ENCODE measurements at places on chromosomes 12 and 14. TPM values are rescaled to one million over a fixed set of nuclear protein-coding genes. Genes with fewer than 3 reads are reported as not detected.

P3H3 gene
- 2.8 TPM for total RNA-seq

KLRB1 gene
- not detected for total RNA-seq

C12orf43 gene
- total RNA-seq = 9.1 TPM

PELI2 gene
- 1.8 TPM for total RNA-seq

CACNA2D4 gene
- 3.1 TPM for total RNA-seq

DNA sequence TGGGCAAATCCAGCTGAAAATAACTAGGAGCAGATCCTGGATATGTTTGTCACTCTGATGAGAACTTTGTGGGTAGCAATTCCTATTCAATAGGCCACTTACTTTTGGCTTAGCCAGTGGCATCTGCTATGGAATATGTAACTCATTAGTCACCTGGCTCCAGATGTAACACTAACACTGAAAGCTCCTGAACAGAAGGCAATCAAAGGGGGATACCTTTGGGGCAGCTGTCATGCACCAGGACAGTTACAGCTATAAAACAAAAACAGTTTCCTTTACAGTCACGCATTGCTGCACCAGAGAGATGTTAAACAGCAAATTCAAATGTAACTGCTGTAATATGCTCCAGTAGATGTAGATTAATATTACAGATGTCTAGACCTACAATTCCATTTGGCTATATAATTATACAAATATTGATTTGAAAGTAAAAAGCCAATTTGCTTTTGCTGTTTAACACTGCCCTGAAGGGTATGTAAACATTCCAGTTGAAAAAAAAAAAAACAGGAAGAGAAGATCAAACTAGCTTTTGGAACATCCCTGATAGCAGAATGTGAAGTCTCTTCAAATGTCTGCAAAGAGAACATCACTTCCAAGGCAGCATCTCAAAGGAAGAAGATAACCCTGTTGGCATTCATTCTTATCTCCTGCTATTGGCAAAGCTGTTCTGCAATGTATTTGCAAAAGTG, 18.4 kb downstream of the RACGAP1 start:
- no peak overlapping the region for H3K4me3 ChIP-seq
- H3K36me3 ChIP-seq = no peaks in the 10 kb centered on the region
- no peaks in the 10 kb centered on the region for H3K27me3 ChIP-seq
- no peak for DNase-seq
- H3K4me1 ChIP-seq = no peaks in the 10 kb centered on the region

- H3K4me3 ChIP-seq = no peak overlapping the region
- DNase-seq = no peak
- no peaks in the 10 kb centered on the region for H3K36me3 ChIP-seq
- H3K27ac ChIP-seq = no peak overlapping the region
- H3K4me1 ChIP-seq = no peaks in the 10 kb centered on the region
Observed at GRCh38 chr12:15520083-15520482, 197.8 kb downstream of the PTPRO start.

GRCh38 chr12:90854136-90854689, 100.8 kb downstream of the CCER1 start:
- no peaks in the 10 kb centered on the region for H3K36me3 ChIP-seq
- no peaks in the 10 kb centered on the region for H3K4me1 ChIP-seq
- no peak overlapping the region for H3K27ac ChIP-seq

GRCh38 chr14:100536721-100537445, 50.3 kb downstream of the BEGAIN start:
- no peaks in the 10 kb centered on the region for H3K4me1 ChIP-seq
- no peak for DNase-seq
- no peak overlapping the region for H3K4me3 ChIP-seq
- no peaks in the 10 kb centered on the region for H3K27me3 ChIP-seq

DNA sequence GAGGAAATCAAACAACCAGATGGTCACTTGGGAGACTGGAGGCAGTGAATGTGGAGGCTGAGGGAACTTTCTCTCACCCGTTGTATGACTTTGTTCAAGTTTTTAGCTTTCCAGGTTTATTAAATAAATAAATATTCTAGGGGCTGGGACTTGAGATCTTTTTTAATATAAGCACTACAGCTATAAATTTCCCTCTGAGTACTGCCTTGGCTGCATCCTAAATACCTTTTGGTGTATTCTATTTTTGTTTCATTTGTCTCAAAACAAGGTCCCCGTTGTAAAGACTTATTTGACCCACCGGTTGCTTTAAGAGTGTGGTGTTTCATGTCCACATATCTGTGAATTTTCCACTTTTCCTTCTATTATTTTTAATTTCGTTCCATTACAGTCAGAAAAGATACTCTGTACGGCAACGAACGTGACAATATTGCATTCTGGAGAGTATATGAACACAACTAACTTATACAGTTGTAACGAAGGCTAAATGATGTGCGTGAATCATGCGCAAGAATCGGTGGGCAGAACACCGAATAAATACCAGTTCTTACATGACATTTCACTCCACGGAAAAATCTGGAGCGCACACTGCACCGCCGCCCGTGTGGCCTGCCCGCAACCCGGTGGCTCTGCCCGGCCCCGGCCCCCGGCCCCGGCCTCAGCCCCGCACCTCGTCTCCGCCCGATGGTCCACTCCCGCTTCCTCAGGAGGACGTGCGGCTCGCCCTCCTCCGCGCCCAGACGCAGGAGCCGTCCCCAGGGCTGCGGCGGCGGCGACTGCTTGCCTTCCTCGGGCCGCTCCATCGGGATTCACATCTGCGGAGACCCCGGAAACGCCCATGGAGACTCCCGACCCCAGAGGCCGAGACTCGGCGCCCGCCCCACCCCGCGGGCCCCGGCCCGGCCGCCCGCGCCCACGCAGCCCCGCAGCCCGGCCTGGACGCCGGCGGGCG, 602 bp downstream of the CHFR start:
- H3K36me3 ChIP-seq = peaks cover 37% of the 10 kb centered on the region
- peak overlapping the region; percentile 96 for H3K27ac ChIP-seq
- peak overlapping the region; percentile 82 for H3K4me3 ChIP-seq
- no peak for DNase-seq
- H3K27me3 ChIP-seq = no peaks in the 10 kb centered on the region
- no peaks in the 10 kb centered on the region for H3K4me1 ChIP-seq

- peak overlapping the region; percentile 0 for H3K27ac ChIP-seq
- peak overlapping the region; percentile 5 for H3K4me3 ChIP-seq
- H3K4me1 ChIP-seq = peaks cover 16% of the 10 kb centered on the region
- H3K27me3 ChIP-seq = no peaks in the 10 kb centered on the region
- DNase-seq = no peak
Observed at GRCh38 chr14:67269298-67270060, 28.2 kb downstream of the PALS1 start.

DNA sequence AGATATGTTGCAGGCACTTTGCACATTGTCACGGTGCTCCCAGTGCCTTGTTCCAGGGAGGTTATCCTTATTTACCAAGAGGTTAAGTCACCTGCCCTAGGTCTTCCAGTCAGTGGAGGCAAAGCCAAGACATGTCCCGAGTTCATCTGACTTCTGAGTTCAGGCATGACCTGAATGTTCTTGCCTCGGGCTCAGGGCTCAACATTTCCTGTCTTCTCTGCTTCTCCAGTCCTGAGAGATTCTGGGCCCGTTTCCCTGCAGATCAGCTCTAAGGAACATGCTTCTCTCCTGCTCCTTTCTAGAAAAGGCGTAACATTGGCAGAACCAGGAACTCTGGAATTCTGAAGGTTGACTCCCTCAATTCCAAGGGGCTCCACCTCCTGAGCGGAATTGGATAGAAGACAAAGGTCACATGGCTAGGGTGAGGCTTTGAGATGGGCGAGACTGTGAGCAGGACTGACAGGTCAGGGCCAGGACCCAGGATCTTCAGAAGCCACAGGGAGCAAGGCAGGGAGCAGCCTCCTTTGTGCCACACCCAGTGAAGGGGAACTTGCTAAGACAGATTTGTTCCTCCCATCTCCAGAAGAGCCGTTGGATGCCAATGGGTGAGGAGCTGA, 19.9 kb downstream of the BDKRB2 start:
- peaks cover 73% of the 10 kb centered on the region for H3K4me1 ChIP-seq
- no peak overlapping the region for H3K4me3 ChIP-seq
- H3K27me3 ChIP-seq = no peaks in the 10 kb centered on the region
- H3K27ac ChIP-seq = peak overlapping the region; percentile 89
- DNase-seq = no peak

- no peak for DNase-seq
- no peaks in the 10 kb centered on the region for H3K27me3 ChIP-seq
- H3K4me1 ChIP-seq = no peaks in the 10 kb centered on the region
- no peak overlapping the region for H3K27ac ChIP-seq
Observed at GRCh38 chr14:104363891-104364760, 215.4 kb upstream of the C14orf180 start.

GRCh38 chr12:80356097-80356496, 87.9 kb upstream of the PTPRQ start:
- no peaks in the 10 kb centered on the region for H3K27me3 ChIP-seq
- H3K27ac ChIP-seq = no peak overlapping the region
- no peak overlapping the region for H3K4me3 ChIP-seq
- no peaks in the 10 kb centered on the region for H3K4me1 ChIP-seq

GRCh38 chr14:20427231-20428009, 8.5 kb downstream of the KLHL33 start:
- no peak overlapping the region for H3K27ac ChIP-seq
- H3K36me3 ChIP-seq = no peaks in the 10 kb centered on the region
- DNase-seq = no peak
- H3K4me3 ChIP-seq = no peak overlapping the region
- no peaks in the 10 kb centered on the region for H3K27me3 ChIP-seq
- H3K4me1 ChIP-seq = no peaks in the 10 kb centered on the region

GRCh38 chr12:119803381-119803791, 73.7 kb downstream of the CIT start:
- H3K4me1 ChIP-seq = no peaks in the 10 kb centered on the region
- H3K4me3 ChIP-seq = peak overlapping the region; percentile 51
- no peaks in the 10 kb centered on the region for H3K27me3 ChIP-seq
- DNase-seq = no peak

DNA sequence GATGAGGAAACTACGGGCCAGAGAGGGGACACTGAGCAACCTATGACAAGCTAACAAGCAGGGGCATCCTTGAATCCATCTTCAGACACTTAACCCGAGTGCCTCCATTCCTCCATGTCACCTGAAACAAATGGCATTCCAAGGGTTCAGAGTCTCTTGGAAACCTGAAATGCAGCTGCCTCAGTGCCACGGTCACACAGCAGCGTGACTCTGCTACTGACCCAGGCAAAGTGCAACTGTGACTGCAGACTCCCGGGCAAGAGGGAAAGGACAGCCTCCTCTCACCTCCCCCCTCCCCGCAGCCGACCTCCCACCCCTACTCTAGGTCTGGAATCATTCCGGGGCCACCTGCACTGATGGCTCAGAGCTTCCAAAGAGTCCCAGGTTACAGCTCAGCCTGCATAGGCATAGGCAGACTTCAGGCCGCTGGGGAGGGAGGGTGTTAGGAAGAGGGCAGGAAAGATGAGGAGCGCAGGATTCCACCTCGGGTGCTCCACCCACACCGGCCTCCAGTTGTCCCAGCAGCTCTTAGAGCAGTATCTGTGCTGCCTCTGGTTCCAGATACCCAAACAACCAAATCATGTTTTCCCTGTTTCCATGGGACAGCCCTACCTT, 53.2 kb downstream of the KCNK10 start:
- no peak for DNase-seq
- peaks cover 45% of the 10 kb centered on the region for H3K4me1 ChIP-seq
- H3K27ac ChIP-seq = peak overlapping the region; percentile 75
- no peaks in the 10 kb centered on the region for H3K27me3 ChIP-seq
- H3K36me3 ChIP-seq = no peaks in the 10 kb centered on the region

DNA sequence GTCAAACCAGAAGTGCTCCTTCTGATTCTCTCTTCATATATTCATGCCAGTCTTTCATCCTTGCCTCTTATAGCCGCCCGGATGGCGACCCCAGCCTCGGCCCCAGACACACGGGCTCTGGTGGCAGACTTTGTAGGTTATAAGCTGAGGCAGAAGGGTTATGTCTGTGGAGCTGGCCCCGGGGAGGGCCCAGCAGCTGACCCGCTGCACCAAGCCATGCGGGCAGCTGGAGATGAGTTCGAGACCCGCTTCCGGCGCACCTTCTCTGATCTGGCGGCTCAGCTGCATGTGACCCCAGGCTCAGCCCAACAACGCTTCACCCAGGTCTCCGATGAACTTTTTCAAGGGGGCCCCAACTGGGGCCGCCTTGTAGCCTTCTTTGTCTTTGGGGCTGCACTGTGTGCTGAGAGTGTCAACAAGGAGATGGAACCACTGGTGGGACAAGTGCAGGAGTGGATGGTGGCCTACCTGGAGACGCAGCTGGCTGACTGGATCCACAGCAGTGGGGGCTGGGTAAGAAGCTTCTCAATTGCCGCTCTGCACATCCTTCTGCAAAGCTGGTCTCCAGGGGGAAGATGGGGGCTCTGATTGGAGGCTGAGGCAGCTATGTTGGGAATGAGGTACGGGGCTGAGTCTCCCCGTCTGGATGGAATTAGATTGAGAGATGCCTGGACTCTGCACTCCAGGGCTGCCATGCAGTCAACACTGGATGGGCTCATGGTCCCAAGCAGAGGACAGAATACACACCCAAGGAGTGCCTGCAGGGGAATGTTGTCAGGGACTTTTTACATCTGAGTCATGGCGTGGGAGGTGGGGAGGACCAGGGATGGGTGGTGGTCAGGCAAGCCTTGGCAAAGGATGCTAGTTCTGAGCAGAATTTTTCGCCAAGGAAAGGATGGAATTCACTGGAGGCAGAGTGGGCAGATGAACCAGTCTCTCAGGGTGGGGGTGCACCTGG, 1.3 kb downstream of the BCL2L2 start:
- no peak for DNase-seq
- H3K27ac ChIP-seq = peak overlapping the region; percentile 95
- peaks cover 33% of the 10 kb centered on the region for H3K4me1 ChIP-seq

- H3K4me1 ChIP-seq = no peaks in the 10 kb centered on the region
- no peak overlapping the region for H3K4me3 ChIP-seq
- no peaks in the 10 kb centered on the region for H3K27me3 ChIP-seq
- DNase-seq = no peak
- no peak overlapping the region for H3K27ac ChIP-seq
- H3K36me3 ChIP-seq = no peaks in the 10 kb centered on the region
Observed at GRCh38 chr12:72209086-72209485, 63.1 kb upstream of the TRHDE start.

Measured in esophagus squamous epithelium (tissue), 5 donors.